Activated CD4-positive, CD25-positive, alpha-beta regulatory T cell treated with anti-CD3 and anti-CD28 coated beads, Interleukin-2, amount 50 U/mL, for 72 hours (primary cell): ENCODE measurements at places on chromosomes 1 and 21.

- no peak for DNase-seq
Observed at GRCh38 chr1:117166076-117166475, 44.5 kb upstream of the TRIM45 start.

GRCh38 chr1:184988506-184988905 lies 14.2 kb upstream of the NIBAN1 start:
- DNase-seq: no peak

GRCh38 chr1:87678266-87678665 lies 349.6 kb downstream of the LMO4 start:
- no peak for DNase-seq

GRCh38 chr21:37028570-37028969 lies 22.1 kb downstream of the RIPPLY3 start:
- DNase-seq: no peak

GRCh38 chr1:27603309-27603680 lies 649 bp downstream of the AHDC1 start:
- DNase-seq: peak; percentile 49

DNA sequence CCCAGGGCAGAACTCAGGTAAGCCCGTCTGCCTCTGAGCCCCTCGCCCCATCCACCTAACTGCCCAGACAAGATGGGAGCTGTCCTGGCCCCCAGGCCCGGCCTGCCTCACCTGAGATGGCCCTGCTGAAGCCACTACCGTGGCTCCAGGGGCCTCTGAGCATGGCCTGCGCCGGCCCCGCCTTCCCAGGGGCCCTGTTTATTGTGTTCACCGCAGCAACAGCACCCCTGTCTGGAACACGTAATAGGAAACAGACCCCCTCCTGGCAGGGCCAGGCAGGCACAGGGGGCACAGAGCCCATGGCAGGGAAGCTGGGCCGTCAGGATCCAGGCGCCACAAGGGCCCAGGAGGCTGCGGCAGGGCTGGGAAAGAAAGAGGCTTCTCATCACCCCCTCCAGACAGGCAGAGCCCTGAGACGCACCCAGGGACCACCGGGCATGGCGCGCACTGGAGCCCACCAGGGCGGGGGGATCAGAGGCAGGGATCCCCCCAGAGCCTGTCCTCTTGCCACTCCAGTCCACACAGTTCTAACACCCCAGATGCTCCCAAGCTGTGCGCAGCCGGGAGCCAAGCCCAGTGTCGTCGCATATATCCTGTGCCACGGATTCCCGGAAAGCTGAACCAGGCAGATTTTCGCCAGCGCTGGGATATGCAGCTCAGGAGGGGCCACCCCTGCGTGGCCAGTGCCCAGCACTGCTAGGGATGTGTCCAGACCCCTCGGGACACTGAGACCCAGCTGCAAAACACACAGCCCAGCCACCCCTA lies 62.6 kb downstream of the ARHGEF16 start:
- DNase-seq: no peak

DNA sequence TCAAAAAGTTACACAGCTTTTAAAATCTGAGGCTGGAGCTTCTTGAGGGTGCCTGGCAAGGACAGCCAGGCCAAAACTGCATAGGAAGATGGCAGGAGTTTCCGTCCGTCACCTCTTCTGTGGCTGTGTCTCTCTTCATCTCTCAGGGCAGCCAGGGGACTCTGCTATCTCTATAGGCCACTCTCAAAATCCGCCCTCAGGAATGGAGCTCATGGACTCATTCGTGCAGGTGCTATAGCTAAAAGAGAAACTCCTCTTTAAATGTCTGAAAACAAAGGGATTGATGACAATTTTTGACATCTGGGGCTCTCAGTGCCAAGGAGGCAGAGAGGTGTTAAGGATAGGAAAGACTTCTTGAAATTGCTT lies 27.2 kb downstream of the OVAAL start:
- DNase-seq: no peak

DNA sequence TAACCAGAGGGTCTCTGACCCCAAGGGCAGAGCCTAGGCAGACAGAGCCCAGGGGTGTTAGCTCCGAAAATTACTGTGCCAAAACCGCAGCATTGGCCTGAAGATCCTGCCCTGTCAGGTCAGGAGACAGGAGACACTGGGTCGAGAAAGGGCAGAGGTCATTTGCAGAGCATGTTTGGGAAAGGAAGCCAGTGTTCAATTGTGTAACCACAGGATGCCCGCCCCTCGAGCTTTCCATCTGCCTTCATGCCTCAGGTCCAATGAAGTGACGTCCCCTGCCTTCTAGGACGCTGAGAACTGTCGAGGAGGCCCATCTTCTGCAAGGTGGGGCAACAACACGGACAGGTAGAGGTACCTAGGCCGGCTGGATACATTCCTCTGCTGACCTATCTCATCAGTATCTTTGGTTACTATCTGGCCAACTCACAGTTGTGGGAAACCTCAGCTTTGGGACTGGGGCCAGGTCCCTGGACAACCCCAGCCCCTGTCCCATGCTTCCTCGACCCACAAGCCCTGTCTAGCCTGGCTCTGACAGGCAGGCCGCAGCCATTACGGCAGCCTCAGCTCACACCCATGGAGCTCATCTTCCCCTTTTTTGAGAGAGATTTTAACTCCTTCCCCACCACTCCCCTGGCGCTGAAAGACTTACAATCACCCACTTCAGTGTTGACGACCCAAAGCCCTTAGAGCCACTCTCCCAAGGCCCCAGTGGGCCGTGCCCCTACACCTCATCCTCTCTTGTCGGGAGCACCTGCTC lies 1.3 kb downstream of the ARL8A start:
- no peak for DNase-seq

DNA sequence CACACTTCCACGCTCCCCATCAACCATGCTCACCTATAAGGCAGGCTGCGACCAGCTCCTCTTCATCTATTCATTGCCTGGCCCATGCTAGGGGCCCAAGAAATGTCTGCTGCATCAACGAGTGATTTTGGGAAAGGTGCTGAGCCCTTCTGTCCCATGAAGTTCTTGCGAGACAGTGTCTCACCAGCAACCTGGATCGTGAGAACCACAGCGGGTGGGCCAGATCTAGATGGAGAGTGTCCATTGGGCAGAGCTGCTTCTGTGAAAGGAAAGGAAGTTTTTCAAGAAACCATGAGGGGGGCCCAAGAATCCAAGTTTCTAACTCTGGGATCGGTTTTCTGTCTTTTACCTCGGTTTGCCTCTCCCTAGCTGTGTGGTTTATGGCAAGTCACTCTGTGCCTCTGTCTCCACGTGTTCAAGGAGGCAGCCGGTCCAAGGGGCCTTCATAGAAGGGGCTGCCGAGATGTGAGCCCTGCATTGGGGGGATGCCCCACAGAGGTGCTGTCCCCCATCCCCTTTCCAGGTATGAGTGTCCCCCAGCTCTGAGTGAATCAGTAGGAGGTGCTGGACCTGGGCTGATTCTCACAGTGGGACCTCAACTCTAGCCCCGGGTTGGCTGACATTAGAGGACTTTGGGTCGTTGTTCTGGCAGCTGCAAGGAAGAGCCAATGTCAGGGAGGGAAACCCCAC lies 8.3 kb upstream of the PADI1 start:
- DNase-seq: peak; percentile 8

DNA sequence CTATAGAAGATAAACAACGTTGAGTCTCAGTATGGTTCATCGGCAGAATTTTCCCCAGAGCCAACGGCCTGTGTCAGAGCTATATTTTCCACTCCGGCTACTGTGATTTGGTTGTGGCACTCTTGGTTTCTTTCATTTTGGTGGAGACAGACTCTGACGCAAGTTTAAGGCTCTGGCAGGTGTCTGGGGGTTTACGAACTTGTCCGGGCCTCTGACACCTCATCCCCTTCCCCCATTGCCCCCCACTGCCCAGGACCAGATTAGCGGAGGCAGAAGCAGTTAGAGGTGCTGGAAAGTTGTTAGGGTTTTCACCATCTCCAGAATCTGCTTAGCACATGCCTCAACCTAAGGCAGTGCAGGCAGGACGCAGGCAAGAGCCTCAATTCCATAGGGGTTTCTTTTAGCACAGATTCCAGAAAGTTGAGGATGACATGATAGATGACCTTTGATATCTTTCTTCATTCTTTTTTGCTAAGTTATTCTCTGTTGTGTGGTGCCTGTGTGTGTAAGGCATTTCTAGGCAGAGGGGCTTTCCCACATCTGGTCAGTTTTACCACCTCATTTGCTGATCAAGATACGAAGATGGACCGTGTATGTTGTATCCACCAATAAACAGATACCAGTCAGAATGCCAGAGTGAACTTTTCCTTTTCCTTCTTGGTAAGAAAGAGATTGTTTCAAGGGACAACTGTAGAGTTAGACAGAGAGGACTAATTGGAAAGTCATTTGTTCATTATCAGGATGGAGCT lies 18.4 kb upstream of the IL10 start:
- no peak for DNase-seq

GRCh38 chr1:143698016-143698415 lies 273.8 kb downstream of the FAM72C start:
- DNase-seq: no peak

GRCh38 chr1:201426479-201427310 lies 5.2 kb upstream of the TNNI1 start:
- DNase-seq: no peak

DNA sequence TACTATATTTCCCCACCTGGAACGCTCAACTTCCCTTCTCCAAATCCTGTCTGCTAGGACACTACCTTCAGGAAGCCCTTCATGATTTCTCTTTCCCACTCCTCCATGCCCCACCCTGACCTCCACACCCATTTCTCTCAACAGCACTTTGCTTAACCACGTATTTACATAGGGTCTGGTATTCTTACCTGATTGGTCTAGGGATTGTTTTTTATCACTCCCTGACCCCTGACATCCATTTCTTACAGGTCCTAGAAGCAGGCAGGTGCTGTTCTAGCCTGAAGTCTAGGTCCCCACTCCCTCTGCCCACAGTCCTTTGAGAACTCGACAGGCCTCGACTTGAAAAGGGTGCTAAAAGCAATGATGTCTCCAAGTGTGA lies 47.5 kb downstream of the DMAP1 start:
- DNase-seq: no peak

- DNase-seq: no peak
Observed at GRCh38 chr1:240008298-240008697, 83.4 kb upstream of the FMN2 start.

- DNase-seq: peak; percentile 72
Observed at GRCh38 chr1:6127587-6128163, 52.4 kb downstream of the CHD5 start.

- no peak for DNase-seq
Observed at GRCh38 chr1:158163000-158163947, 17.4 kb upstream of the CD1D start.

GRCh38 chr1:8883491-8883890 lies 5.0 kb upstream of the ENO1 start:
- DNase-seq: no peak

DNA sequence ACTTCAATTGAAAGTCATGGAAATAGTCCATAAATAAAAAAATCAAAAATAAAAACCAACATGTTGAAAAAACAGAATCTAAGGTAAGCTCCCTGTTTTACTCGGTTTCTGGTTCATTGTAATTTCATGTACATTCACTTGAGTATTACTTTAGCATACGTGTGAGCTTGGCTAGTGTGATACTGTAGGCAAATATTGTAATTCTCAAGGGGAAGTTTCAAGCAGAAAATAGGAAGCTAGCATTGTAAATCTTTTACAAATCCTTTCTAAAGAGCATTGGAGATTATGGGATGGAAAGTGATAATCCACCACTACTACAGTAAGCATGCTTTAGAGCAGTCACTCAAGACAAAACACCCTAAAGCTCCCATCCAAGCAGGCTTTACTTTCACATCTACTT lies 3.3 kb upstream of the LPAR3 start:
- no peak for DNase-seq

GRCh38 chr1:15180945-15181523 lies 27.5 kb downstream of the TMEM51 start:
- DNase-seq: no peak

GRCh38 chr1:13675151-13675651 lies 24.8 kb upstream of the PRDM2 start:
- no peak for DNase-seq

DNA sequence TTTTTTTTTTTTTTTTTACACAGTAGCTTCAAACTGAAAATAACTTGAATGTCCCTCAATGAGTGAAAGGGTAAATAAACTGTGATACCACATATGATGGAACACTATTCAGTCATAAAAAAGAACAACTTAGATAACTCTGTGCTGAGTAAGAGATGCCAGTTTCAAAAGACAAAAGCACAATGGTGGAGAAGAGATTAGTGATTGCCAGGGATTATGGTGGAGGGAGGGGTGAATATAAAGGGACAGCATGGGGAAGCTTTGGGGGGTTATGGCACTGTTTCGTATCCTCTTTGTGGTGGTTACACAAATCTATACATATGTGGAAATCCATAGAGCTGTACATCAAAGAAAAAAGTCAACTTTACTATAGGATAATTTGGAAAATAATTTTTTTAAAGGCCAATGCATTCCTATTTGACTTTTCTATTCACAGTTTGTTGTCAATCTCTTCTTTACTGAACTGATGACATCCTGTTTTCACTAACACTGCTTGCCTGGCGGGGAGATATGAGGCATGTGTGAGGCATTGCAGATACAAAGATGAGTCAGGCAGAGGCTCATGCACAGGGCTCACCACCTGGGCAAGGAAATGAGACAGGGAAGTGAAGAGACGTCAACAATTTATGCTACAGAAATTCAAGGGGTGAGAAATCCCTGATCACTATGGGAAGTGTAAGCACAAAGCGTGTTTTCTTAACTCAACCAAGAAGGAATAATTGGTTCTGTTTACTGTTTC lies 302.7 kb downstream of the DUSP10 start:
- DNase-seq: peak; percentile 52

DNA sequence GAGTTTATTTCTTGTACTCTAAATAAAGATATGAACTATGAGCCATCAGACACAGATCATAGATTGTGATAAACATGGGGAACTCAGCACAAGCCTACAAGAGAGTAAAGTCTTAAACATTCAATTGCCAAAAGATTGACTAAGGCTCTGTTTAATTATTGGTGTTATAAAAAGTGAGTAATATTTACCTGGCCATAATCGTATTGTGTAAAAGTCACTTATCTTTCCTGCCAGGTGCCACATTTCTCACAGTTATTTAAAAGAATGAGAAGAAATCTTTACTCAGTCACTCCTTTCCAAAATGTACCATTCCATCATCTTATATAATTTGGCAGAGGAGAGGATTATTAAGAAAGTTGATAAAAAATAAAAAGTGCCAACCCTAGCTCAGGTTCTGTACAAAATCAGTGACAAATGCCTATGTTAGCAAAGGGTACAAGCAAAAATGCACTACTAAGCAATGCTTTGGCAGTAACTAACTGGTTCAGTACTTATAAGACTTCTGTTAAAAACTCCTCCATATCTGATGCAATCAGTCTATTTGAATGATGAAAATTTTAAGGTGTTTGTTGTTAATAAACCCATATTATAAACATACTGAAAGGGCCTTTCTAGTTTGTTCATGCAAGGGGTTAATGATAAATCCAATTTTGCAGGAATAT lies 5.8 kb upstream of the NR5A2 start:
- DNase-seq: no peak
